NCI-H187 treated with DMSO at 0.1 percent for 48 hours (cell line): ENCODE measurements at places on chromosomes 5 and 9.
A peak's percentile ranks its signal among the peaks of the same experiment; 100 is the strongest.

- no peak for DNase-seq
Observed at GRCh38 chr9:130364619-130365322, 80.0 kb upstream of the ASS1 start.

GRCh38 chr9:107190936-107191290, 92.2 kb upstream of the RAD23B start:
- DNase-seq = no peak

- DNase-seq = no peak
Observed at GRCh38 chr5:1873243-1873959, 9.3 kb downstream of the IRX4 start.

DNA sequence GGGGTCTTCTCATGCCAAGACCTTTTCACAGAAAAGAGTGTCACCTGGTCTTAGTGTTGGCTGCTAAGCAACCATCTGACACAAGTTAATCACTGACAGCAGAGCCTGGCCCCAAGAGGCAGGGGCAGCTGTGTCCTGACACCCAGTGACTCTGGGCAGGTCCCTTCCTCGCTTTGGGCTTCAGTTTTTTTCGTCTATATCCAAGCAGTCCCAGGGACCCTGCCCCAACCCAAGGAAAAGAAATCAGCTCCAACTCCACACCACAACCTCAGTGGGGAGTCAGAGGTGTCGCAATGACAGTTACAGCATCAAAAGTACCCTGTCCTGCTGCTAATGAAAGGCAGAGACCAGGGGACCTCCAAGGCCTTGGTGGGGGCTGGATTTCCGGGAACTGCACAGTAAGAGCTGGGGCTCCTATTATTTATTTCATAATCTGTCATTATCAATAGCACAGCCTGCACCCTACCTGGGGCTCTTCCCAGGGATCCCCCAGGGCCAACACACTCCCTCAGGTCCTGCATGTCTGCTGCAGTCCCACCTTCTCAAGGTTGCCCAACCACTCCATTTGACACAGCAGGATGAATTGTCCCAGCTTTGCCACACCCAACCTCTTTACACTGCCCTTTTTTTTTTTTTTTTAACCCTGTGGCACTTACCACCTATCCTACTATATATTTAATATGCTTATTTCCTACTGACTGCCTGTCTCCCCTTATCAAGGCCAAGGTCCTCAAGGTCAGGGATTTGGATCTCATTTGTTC, 9.4 kb downstream of the ANKS6 start:
- no peak for DNase-seq

DNA sequence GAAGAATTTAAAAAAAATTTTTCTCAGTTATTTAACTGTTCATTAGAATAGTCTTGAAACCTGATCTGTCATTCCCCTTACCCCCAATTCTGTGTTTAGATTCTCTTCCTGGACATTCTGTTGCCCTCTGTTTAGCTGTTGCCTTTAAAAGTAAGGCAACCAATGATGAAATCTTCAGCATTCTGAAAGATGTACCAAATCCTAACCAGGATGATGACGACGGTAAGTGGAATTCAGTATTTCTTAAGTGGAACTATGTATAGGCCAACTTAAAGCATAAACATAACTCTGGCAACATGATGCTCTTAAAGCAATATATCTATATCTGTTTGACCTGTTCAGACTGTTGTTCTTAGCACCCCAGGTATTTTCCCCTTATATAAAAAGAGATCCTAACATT, 27.2 kb downstream of the NCBP1 start:
- DNase-seq = no peak

- DNase-seq = no peak
Observed at GRCh38 chr5:122673343-122673742, 101.5 kb upstream of the SNX2 start.

GRCh38 chr5:33964132-33964700, 20.3 kb downstream of the SLC45A2 start:
- no peak for DNase-seq

DNA sequence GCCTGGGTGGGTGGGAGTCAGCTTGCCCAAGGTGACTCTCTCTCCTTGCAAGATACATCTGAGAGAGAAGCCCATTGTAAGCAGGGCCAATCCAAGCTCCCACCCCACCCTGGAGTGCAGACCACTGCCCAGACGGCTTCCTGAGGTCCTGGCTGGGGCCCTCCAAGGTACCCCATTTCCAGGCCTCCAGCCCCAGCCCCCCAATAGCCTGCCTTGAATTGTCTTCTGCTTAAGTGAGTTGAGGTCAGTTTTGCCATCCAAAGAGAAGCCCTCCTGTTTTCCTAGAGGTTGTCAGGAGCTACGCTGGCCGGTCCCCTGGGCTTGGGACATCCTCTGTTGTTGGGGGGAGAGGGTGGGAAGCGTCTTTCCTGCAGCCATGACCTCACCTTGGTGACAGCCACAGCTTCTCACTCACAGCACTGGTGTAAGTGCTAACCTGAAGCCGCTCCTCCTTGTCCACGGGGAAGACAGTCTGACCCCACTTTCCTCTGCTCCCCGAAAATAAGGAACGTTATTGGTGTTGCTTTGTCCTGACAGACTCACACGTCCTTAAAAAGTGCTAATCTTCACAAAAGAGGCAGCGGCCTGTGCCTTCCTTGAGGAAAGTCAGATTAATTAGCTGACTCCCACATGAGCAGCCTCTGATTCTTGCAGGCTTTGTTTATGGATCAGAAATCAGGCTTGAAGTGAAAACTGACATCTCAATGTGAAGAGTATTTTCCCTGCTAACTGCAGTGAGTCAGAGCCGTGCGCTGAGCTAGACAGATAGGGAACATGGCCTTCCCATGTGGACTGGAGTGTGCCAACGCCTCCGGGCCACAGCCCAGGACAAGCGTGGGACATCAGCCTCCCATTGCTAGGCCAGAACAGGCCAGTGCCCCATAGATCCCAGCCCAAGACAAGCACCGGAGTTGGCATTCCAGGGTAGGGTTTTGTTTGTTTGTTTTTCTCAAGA, 52.3 kb downstream of the ADAMTS2 start:
- no peak for DNase-seq

- peak; percentile 40 for DNase-seq
Observed at GRCh38 chr5:125480911-125481310, 734.5 kb upstream of the ZNF608 start.
